ENCODE measurements at places on chromosomes 4 and X. TPM values are rescaled to one million over a fixed set of nuclear protein-coding genes. Genes with fewer than 3 reads are reported as not detected.

CFP gene
- polyA plus RNA-seq, result 17.1 TPM

ASMT gene
- 0.07 TPM for polyA plus RNA-seq

FAM236C gene
- polyA plus RNA-seq, result not detected

SPANXC gene
- polyA plus RNA-seq, result not detected

RASGEF1B gene
- 11.5 TPM for polyA plus RNA-seq

All from adipose tissue (tissue), 3 donors.